Trophoblast cell (in vitro differentiated cells and primary cell): ENCODE measurements at places on chromosomes 16 and 17.

GRCh38 chr17:16488186-16488967, 3.6 kb downstream of the LRRC75A start:
- DNase-seq = no peak

DNA sequence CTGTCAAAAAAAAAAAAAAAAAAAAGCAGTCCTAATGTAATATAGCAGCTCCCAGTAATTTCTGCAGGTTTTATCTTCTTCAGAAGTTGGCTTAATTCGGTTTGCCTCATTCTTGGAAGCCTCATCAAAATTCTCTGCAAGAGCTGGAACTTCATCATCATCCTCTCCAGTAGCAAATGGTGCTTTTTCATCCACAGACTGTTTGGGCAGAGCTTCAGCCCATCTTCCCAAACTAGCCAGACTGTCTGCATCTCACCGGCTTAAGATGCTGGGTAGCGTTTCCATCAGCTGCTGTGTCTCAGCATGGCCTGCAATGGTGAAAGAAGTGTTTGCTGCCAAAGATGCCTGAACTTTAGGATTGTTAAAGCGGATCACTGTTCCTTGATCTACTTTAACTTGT, 112.6 kb downstream of the AIPL1 start:
- no peak for DNase-seq

- DNase-seq = no peak
Measured at GRCh38 chr16:86347090-86347489, 163.2 kb upstream of the FOXF1 start.

- peak; percentile 28 for DNase-seq
Measured at GRCh38 chr16:88854306-88855111, 2.2 kb downstream of the GALNS start.

- DNase-seq = peak; percentile 20
Measured at GRCh38 chr16:70651524-70651923, 5.2 kb downstream of the IL34 start.

DNA sequence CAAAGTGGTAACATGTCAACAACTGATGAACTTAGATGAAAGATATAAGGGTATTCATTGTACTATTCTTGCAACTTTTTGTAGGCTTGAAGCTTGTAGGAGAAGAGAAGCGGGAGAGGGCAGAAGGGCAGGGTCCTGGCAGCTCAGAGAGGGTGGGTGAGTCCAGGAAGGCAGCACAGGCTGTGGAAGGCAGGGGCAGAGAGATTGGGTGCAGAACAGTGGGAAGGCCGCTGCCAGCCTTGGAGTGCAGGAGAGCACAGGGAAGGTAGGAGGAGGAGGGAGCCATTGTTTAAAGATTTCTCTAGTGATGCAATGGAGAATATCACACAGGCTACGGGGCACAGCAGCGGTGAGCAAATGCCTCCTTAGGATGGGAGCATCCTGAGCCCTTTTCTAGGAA, 104.3 kb downstream of the N4BP1 start:
- no peak for DNase-seq

- no peak for DNase-seq
Measured at GRCh38 chr17:78294776-78295175, 63.3 kb downstream of the TMEM235 start.

DNA sequence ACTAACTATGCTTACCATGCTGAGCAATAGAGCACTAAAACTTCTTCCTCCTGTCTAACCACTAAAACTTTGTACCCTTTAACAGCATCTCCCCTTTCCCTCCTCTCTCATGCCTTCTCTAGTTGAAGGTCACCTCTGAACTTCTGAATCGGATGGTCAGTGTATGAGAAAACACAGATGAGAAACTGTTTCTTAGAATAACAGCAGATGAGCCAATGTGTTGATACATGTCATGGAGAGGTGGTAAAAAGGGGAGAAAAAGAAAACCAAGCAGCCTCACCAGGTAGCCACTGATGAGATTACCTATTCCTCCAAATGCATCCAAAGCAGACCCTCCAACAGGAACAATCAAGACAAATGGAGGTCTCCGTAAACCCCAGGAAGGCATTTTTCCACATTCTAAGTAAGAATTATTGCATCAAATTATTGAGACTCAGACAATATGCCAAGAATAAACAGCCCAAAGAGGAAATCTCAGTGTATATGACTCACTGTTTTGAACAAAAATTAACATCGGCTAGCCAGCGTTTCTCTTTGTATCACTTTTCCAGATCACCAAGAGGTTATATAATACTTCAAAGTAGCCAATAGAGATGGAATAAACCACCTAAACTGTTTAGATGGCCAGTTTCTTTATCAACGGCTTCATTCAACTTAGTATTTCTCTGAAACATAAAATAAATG, 793.3 kb upstream of the SOX9 start:
- no peak for DNase-seq

DNA sequence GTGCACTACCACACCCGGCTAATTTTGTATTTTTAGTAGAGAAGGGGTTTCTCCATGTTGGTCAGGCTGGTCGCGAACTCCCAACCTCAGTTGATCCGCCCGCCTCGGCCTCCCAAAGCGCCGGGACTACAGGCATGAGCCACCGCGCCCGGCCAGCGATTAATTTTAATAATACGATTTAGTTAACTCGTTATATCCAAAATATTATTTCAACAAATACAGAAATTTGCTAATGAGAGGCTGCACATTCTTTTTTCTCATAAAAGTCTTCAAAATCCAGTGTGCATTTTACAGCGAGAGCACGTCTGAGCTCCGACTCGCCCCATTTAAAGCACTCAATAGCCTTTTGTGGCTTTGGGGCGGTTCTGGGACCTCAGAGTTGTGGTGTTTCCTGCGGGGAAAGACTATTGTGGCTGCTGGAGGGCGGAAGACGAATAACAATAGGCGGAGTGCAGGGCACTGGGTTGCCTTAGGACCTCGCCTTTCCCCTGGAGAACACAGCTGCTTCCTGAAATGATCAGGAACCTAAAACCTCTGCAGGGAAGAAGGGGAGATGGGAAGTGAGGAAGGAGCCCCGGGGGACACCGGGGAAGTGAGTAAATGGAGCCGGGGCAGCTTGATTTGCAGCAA, 2.9 kb upstream of the ZSCAN10 start:
- peak; percentile 4 for DNase-seq

GRCh38 chr16:69320740-69321073, 9.6 kb downstream of the VPS4A start:
- no peak for DNase-seq

GRCh38 chr16:84087466-84088151, 29.1 kb downstream of the MBTPS1 start:
- DNase-seq = no peak

- DNase-seq = no peak
Measured at GRCh38 chr17:79080349-79080748, 5.7 kb downstream of the ENGASE start.
